Parietal lobe (tissue), 2 donors: ENCODE measurements at places on chromosomes 1 and 21. TPM values are rescaled to one million over a fixed set of nuclear protein-coding genes. Genes with fewer than 3 reads are reported as not detected.

TMEM69 gene
- 31.0 TPM for total RNA-seq

TAF1A gene
- total RNA-seq: 33.2 TPM

S100A14 gene
- total RNA-seq: not detected

KRTAP10-5 gene
- not detected for total RNA-seq

CACHD1 gene
- total RNA-seq: 16.9 TPM

GPR52 gene
- 13.8 TPM for total RNA-seq

SH3BGR gene
- 2.8 TPM for total RNA-seq

TACSTD2 gene
- total RNA-seq: not detected

AMY1A gene
- not detected for total RNA-seq

LHX8 gene
- total RNA-seq: 0.31 TPM

JAM2 gene
- total RNA-seq: 41.0 TPM

KIF26B gene
- 51.3 TPM for total RNA-seq

VASH2 gene
- total RNA-seq: 80.4 TPM

C1orf21 gene
- total RNA-seq: 46.6 TPM

FAM110D gene
- total RNA-seq: 0.31 TPM

HOOK1 gene
- total RNA-seq: 13.8 TPM

CRYAA gene
- not detected for total RNA-seq

TAS1R1 gene
- total RNA-seq: not detected

POGK gene
- total RNA-seq: 67.6 TPM

RAP1GAP gene
- total RNA-seq: 31.6 TPM

ADORA3 gene
- total RNA-seq: 2.2 TPM

WNT4 gene
- 4.4 TPM for total RNA-seq

PGLYRP4 gene
- not detected for total RNA-seq

ASTN1 gene
- 130 TPM for total RNA-seq

RRP15 gene
- total RNA-seq: 16.6 TPM

SIM2 gene
- total RNA-seq: not detected

OPRD1 gene
- 0.31 TPM for total RNA-seq

IPO13 gene
- 23.5 TPM for total RNA-seq

RGS18 gene
- 0.94 TPM for total RNA-seq

OPTC gene
- total RNA-seq: not detected

H6PD gene
- 11.3 TPM for total RNA-seq
